T-helper 22 cell (primary cell): ENCODE measurements at places on chromosomes 2 and 18.

DNA sequence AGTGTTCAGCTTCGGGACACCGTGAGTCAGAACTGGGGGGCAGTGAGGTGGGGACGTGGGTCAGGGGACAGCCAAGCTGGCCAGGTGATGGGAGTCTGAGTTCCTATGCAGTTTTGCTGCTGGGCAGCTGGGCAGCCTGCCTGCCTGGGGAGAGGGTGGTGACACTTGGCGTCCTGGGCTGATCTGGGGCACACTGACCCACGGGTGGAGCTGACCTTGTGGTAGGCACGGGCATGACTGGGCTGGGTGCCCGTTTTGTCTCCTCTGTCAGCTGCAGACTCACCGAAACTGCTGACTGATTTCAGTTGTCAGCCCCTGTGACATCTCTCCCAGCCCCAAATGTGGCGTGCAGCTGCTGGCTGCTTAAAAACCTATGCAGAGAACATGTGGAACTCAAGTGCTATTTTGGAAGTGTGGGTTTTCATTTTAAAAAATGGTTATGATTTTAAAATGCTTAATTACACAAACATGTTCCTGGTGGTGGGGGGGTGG is 32.6 kb upstream of the E2F6 start:
- no peak for DNase-seq

GRCh38 chr18:53534695-53535094 is 689.8 kb downstream of the MBD2 start:
- DNase-seq, result no peak

GRCh38 chr2:85852152-85852840 is 36.5 kb downstream of the ST3GAL5 start:
- DNase-seq, result no peak

DNA sequence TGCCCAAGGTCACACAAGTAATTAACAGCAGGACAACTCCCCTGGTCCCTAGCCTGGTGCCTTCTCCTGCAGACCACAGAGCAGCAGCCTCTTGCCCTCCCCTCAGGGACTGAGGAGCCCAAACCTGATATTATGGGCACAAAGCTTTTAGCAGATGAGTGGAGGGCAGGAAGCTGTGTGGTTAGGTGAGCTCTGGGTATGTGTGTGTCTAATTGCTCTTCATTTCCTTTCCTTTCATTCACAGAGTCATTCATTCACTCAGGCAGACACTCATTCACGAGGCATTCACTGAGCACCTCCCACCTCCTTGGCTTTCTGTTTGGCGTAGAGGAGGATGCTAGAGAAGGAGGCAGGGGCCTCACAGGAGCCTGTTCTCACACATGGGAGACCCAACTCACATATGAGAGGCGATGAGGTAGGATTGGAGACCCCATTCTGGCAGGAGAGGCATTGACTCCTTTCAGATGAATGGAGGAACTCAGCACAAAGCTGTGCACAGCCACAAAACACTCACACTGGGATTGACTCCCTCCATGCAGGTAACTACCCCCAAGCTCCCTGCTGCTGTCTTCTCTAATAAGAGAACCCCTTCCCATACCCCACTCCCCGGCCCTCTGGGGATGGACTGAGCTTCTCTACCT is 306.8 kb upstream of the SKOR2 start:
- no peak for DNase-seq

GRCh38 chr2:73141896-73142295 is 29.1 kb upstream of the RAB11FIP5 start:
- no peak for DNase-seq

- no peak for DNase-seq
Measured at GRCh38 chr2:88245109-88245508, 75.0 kb downstream of the THNSL2 start.

DNA sequence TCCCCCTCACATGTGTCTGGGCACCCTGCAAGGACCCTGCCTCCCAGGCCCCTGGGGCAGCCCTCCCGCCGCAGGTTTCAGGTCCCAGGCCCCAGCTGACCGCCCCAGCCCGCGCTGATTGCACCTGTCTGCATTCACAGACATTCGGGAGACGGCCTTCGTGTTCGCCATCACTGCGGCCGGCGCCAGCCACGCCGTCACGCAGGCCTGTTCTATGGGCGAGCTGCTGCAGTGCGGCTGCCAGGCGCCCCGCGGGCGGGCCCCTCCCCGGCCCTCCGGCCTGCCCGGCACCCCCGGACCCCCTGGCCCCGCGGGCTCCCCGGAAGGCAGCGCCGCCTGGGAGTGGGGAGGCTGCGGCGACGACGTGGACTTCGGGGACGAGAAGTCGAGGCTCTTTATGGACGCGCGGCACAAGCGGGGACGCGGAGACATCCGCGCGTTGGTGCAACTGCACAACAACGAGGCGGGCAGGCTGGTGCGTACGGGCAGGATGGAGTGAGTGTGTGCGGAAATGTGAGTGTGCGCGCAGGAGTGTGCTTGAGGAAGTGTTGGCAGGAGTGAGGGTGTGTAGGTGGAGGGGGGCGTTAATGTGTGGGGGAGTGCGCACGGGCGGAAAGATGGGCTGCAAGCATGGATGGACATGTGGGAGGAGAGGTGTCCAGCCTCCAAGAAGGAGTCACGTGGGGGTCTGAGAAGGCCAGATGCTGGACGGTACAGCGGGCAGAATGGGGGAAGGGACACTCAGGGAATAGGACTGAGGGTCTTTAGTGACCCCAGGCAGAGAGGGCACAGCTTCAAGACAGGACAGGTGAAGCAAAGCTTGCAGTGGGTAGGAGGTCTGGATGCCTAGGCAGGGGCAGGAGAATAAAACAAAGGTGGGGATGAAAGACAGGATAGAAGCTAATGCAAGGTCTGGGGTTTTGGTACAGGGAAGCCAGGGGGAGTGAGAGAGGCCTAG is 9.0 kb upstream of the WNT10A start:
- DNase-seq, result no peak

DNA sequence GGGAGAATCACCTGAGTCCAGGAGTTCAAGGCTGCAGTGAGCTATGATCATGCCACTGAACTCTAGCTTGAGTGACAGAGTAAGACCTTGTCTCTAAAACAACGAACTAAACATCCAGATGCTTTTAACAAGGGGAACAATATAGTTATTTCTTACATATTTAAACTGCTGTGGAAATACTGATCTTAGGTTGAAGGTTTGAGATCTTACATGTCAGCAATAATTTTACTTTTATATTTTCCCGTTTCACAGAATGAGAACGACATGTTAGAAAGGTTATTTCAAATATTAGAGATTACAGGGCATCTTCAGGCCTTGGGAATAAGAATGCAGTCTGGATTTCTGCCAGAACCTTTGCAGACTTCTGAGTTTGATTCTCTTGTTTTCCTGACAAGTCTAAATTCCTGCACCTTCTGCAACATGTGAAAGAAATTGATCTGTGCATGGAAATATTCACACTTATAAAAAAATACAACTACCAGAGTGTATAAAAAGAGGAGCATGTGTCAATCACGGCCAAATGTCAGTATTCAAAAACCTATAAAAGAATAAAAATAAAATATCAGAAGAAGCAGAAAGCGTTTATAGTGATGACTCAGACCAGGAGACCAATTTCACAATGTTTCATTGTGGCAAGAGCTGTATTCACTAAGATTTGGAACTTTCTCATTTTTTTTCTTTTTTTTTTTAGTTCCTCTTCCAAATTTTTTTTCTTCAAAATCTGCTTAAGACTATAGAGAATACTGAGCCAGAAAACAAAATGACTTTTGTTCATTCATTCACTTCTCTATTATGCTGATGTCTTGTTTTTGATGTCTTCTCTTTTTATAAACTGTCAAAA is 29.6 kb downstream of the COLEC12 start:
- DNase-seq, result no peak

DNA sequence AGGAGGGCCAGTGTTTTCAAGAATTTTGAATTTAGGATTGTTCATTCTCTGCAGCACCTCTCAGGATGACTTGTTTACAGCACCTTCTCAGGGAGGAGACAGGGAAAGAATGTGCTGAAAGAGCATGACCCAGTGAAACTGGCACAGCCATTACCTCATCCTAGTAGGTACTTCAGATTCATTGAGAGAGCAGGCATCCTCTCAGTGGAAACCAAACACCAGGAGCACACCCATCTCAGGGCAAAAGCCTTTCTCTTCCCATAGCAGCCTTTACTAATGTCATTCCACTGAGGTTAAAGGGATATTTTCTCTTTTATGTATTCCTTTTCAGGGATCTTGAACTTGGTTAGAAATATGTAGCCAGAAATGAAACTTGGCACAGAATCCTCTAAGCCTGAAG is 2.6 kb downstream of the MAP2 start:
- no peak for DNase-seq

- DNase-seq, result no peak
Measured at GRCh38 chr2:50355891-50356290, 676.0 kb downstream of the NRXN1 start.

- DNase-seq, result no peak
Measured at GRCh38 chr2:226151157-226151556, 648.5 kb downstream of the IRS1 start.

DNA sequence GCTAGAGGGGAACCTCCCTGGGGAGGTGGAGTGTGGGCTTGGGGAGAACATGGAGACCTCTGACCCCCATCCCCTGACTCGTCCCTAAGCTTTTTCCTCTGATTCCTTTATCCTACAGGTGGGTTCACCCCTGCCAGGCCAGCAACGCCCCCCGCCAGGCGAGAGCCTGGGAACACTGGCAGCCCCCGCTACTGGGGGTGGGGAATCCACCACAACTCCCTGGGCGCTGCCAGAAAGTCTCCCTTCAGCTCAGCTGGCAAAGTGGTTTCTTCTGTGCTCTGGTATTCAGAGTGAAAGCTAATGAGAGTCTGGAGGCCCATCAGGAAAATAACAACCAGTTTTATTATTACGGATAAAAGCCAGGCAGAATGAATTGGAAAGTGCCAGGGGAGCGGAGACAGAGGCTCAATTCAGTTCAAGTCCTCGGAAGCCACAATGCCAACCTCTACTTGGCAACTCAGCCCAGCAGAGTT is 2.8 kb downstream of the DIPK1C start:
- DNase-seq, result no peak

DNA sequence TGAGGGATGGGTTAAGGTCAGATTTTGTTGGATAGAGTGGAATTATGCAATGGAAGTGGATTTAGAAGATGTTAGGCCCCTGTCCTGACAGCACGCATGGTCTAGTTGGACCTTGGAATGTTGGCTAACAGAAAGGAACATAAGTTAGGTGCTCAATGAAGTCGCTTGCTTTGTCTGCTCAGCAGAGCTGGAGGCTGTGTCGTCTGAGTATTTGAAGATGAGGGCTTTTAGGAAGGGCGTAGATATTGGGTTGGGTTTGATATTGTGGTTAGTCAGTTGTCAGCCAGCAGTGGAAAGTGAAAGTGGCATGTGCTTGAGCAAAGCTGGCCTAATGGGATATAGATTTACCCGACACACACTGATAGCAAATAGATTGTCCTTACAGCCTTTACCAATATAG is 239.3 kb downstream of the PRKCE start:
- DNase-seq, result no peak

GRCh38 chr2:20728114-20728758 is 61.3 kb downstream of the GDF7 start:
- DNase-seq, result no peak

- DNase-seq, result no peak
Measured at GRCh38 chr2:3674066-3674845, 16.3 kb downstream of the ALLC start.

DNA sequence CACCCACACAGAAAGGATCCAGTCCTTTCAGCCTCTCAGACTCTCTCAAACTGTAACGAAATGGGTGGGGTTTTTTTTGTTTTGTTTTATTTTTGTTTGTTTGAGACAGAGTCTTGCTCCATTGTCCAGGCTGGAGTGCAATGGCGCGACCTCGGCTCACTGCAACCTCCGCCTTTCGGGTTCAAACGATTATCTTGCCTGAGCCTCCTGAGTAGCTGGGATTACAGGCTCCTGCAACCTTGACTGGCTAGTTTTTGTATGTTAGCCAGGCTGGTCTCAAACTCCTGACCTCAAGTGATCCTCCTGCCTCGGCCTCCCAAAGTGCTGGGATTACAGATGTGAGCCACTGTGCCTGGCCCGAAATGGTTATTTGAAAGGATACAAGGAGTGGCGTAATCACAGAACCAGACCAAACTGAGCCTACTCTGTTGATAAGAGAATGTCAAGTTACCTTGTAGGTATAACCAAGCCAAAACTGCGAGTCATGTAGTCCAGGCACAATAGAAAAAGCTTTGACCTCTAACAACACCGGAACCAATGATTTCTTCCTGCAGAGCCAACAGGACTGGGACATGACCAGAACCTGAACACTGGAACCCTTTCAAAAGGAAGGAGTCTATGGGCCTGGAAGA is 72.5 kb downstream of the NCAPH start:
- DNase-seq, result no peak

DNA sequence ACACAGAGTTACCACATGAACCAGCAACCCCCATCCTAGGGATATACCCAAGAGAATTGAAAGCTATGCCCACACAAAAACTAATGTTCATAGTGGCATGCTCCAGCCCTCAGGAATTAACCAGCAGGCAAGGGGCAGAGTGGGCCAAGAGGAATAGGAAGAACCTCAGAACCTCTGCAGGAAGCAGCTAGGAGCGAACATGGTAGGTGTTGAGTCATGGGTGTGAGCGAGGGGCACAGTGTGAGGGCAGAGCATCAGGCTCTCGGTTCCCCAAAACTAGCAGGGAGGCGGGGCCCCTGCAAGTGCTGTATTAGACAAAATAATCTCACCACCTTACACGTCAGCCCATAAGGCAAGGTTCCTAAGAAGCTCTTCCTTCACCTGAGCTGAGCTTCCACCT is 5.6 kb upstream of the RUFY4 start:
- no peak for DNase-seq

GRCh38 chr2:123688231-123688940 is 336.7 kb upstream of the CNTNAP5 start:
- DNase-seq, result no peak

DNA sequence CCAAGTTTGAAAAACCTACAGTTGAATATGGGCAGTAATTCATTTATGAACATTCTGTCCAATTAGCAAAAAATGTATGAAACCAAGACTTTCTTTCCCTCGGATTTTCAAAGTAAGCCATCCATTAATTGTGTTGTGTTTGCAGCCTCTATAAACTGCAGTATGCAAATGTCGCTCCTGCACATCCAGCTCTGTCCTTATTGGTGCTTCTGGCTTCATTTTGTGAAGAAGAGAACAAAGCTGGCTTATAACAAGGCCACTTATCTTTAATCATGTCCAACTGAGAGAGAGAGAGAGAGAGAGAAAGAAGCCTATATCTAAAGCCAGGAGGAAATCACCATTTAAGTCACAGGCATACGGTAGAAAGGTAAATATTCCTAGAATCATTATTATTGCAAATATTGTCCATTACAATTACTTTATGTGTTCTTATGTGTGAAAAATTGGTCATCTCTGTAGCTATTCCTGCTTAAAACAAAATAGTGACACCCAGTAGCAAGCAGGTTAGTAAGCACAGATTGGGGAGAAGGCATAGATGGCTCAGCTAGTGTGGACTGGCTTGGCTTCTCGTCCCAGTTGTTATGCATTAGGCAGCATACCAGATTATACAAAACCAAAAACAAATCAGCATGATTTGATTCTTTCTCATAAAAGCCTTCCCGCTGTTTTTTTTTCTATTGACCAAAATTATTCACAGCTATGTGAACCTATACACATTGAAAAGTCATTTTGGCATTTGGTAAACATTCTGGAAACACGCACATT is 726.4 kb upstream of the SOX11 start:
- DNase-seq, result no peak

- no peak for DNase-seq
Measured at GRCh38 chr18:59566533-59566971, 130.7 kb downstream of the CCBE1 start.

- DNase-seq, result no peak
Measured at GRCh38 chr18:68041327-68041726, 524.8 kb upstream of the DSEL start.

- DNase-seq, result no peak
Measured at GRCh38 chr2:126882181-126882580, 16.5 kb upstream of the TEX51 start.
